Hematopoietic multipotent progenitor cell treated with erythropoietin and hydrocortisone succinate and interleukin-3 and kit ligand, for 8 days (in vitro differentiated cells): ENCODE measurements at places on chromosomes 5 and 9.

GRCh38 chr5:168132241-168132641, 159.2 kb upstream of the WWC1 start:
- no peak for DNase-seq

- no peak for DNase-seq
These were observed 75.3 kb downstream of the NMUR2 start for GRCh38 chr5:152329761-152330283.

DNA sequence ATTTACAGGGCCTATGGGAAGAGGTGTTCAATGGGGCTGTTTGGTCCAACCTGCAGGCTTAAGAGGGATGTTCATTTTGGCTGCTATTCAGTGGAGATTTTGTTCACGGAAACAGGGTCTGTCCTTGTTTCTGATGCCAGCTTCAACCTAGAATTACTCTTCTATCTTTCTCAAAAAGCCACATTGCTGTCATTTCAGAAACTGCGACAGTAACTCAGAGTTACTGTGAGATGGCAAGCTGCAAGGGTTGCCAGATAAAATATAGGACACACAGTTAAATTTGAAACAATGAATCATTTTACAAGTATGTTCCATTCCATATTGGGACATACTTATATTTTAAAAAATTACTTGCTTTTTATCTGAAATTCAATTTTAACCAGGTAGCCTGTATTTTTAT, 128.0 kb downstream of the NPR3 start:
- no peak for DNase-seq

DNA sequence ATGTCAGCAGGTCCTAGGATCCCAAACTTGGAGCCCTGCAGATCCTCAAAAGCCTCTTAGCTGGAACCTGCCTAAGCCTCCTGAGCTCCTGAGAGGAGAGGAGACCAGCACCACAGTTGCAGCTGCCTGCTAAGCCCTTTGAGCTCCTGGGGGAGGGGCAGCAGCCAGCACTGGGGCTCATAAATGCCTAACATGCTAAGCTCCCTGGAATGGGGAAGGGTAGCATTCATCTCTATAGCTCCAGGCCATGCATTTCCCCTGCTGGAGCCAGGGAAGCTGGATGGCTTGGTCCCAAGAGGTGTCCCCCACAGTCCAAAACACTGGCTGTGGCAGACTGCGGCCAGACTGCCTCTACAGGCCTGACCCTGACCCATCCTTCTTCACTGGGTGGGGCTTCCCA, 182.7 kb downstream of the KCNN2 start:
- no peak for DNase-seq

GRCh38 chr9:121455527-121456239, 44.0 kb downstream of the GGTA1 start:
- DNase-seq = peak; percentile 72

GRCh38 chr5:79448336-79448735, 65.6 kb downstream of the HOMER1 start:
- no peak for DNase-seq

GRCh38 chr5:41156739-41157138, 56.6 kb downstream of the C6 start:
- no peak for DNase-seq

- DNase-seq = no peak
These were observed 212.8 kb downstream of the EBF1 start for GRCh38 chr5:158886957-158887356.

GRCh38 chr5:66660396-66660795, 64.2 kb downstream of the MAST4 start:
- no peak for DNase-seq
